ENCODE measurements at places on chromosomes 6 and 20.
A peak's percentile ranks its signal among the peaks of the same experiment; 100 is the strongest.

DNA sequence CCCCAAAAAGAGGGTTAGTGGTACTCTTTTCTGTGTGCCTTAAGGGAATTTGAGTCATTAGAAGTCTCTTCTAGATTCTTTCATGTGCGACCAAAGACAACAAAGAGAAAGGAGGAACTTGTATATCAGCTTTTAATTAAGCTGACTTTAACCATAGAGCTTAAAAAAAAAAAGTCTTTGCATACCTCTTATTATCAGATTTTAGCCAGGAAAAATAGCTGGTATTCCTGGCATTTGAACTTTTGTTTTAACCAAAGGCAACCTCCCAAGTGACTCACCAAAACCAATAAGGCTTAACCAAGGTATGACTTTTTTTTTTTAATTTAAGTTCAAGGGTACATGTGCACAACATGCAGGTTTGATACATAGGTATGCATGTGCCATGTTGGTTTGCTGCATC lies 375.0 kb downstream of the CDC5L start:
- peak; percentile 56 for DNase-seq

- no peak for DNase-seq
These were observed 127.2 kb downstream of the FOXO3 start for GRCh38 chr6:108687921-108688320.

DNA sequence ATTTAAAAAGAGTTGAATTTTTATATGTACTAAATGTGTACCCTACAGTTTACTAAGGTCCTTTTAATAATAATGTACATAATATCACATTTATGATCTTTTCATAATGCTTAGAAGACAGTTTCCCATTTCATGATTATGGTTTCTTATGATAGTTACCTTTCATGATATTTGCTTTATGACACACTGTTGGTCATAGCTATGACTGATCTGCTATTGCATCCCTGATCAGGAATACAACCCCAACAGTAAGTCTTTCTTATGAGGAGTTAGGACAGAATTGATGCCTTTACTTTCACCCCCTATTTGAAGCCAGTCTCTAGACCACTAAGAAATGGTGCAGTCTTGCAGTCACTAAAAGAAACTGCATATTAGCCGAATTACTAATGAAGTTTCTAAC lies 31.0 kb downstream of the LCA5 start:
- DNase-seq = peak; percentile 7

DNA sequence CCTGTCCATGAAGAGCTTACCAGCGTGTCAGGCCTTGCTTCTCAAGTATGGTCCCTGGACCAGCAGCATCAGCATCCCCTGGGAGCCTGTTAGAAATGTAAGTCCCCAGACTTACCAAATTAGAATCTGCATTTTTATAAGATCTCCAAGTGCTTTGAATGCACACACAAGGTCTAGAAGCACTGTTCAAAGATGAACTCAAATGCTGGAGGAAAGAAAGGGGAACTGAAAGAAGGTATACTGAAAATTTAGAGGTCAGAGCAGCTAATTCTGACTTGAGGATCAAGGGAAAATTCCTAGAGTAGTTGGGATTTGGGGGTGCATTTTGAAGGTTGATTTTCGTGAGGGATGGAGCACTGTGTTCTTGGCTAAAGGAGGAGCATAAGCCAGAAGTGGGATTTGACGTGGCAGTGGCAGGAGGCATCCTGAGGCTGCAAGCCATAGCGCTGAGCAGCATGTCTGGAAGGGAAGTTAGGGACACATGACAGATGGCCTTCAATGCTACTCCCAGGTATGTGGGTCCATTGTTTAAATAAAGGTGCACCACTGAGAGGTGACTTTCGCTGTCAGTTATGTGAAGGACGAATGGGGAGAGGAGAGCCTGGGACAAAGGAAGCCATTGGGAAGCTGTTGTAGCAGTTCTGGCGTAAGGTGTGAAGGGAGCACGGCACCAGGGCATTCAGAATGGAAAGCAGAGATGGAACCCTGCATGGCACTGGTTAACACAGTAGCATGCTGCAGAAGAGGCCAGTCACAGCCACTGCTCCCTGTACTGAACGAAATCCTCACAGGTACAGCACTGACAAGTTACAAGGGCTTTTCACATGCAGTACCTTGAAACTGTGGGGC lies 36.2 kb downstream of the ARMC2 start:
- no peak for DNase-seq

GRCh38 chr6:26401389-26401986 lies 587 bp upstream of the BTN3A1 start:
- no peak for DNase-seq

DNA sequence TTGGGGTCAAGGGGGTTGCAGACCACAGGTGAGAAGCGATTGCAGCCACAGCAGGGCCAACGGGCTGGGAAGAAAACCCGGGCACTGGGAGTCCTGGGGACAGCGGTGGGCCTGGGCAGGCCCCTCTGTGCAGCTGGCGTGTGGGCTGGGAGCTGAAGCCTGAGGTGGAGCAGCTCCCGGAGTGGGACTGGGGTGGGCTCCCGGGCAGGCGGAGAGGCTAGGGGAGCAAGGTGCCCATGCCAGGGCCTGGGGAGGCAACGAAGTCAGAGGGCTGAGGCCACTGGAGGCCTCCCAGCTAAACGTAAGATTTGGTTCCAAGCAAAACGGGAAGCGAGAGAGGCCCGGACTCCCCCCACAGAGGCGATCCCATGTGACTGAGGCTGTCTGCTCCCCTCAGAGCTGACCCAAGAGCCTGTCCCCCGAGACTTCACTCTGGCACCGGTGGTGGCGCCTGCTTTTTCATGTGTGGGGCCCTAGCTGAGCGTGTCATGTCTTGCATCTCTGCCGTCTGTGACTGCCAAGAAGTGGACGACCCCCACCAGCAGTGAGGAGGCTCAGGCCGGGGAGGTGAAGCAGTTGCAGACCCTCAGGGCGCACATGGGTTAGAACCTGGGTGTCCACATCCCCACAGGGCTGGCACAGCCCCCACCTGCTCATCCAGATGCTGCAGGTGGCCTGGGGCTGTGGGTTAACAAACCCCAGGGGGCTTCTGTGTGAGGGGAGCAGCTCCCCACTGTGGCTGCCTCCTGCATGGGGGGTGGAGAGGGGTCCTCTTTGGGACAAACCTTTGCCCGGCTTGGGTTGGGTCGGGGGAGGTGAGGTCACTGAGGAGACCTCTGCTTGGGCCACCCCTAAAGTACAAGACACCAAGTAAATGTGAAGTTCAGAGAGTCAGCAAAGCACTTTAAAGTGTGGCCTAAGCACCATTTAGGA lies 212.3 kb downstream of the TAF4 start:
- DNase-seq = no peak

DNA sequence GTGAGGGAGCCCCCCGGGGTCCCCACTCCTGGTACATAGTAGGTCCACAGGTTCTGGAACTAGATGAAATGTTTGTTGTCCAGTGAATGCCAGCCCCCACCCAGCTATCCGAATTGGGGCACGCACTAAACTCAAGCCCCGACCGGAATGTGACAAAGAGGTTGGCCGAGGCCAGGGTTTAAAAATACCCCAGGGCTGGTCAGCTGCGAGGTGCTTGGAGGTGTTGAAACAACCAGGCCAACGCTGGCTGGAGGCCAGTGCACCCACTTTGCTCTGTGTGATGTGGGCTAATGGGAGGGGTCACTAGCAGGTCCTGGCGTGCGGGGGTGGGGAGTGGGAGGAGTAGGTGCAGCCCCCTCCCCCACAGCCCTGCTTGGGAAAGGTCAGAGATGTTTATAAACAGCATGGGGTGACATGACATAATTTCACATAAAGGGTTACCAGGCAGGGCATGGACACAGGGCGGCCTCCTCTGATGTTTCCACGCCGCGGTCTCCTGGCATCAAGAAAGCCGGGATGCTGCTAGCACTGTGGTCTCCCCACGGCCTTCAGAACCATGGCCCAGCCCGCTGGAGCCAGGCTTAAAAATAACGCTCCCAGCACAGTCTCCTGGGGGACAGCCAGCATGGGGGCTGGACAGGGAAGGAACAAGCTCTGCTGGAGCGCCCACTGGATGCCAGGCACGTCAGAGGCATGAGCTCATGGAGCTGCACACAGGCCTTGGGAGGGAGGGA lies 111.2 kb upstream of the PTPN1 start:
- no peak for DNase-seq

DNA sequence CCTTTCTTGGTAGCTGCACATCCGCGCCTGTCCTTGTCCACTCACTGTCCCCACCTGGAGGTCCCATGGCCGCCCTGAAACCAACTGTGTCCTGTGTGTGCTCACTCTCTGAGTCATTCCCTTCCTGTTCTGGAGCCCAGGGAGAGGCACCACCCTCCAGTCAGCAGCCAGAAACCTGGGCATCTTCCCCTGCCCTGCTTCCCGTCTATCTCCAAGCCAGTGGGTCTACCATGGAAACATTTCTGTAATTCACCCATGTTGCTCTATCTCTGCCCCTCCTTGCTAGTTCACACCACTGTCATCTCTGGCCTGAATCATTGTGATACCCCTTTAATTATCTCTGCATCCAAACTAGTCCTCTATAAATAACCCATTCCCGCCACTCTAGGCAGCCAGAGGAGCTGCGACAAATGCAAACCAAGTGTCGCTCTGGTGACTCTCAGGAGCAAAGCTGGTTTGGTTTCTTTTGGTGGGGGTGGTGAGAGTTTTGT lies 28.8 kb upstream of the SYNJ2 start:
- DNase-seq = peak; percentile 45

DNA sequence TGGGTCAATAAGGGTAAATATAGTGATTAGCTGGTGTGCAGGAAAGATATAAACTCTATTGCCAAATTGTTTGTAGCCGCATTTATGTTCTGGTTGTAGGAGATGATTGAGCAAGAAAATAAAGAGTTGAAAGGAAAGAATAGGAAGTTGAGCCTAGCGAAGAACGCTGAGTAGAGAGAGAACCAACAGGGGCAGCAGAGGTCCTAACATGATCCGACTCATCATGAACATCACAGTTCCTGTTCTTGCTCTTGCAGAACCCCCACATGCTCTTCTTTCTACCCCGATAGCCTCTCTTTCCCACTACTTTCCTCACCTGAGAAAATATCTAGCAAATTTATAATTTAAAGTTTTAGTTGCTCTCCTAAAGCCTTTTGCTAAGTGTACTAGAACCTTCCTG lies 9.9 kb upstream of the ID4 start:
- DNase-seq = no peak

- DNase-seq = no peak
These were observed 28.1 kb downstream of the ALDH8A1 start for GRCh38 chr6:134921721-134922261.

- no peak for DNase-seq
These were observed 22.8 kb upstream of the CLDN20 start for GRCh38 chr6:155240905-155241600.

GRCh38 chr6:69663215-69663614 lies 133.6 kb downstream of the LMBRD1 start:
- no peak for DNase-seq

- DNase-seq = peak; percentile 2
These were observed 511.1 kb downstream of the TENT5A start for GRCh38 chr6:81241126-81242041.

DNA sequence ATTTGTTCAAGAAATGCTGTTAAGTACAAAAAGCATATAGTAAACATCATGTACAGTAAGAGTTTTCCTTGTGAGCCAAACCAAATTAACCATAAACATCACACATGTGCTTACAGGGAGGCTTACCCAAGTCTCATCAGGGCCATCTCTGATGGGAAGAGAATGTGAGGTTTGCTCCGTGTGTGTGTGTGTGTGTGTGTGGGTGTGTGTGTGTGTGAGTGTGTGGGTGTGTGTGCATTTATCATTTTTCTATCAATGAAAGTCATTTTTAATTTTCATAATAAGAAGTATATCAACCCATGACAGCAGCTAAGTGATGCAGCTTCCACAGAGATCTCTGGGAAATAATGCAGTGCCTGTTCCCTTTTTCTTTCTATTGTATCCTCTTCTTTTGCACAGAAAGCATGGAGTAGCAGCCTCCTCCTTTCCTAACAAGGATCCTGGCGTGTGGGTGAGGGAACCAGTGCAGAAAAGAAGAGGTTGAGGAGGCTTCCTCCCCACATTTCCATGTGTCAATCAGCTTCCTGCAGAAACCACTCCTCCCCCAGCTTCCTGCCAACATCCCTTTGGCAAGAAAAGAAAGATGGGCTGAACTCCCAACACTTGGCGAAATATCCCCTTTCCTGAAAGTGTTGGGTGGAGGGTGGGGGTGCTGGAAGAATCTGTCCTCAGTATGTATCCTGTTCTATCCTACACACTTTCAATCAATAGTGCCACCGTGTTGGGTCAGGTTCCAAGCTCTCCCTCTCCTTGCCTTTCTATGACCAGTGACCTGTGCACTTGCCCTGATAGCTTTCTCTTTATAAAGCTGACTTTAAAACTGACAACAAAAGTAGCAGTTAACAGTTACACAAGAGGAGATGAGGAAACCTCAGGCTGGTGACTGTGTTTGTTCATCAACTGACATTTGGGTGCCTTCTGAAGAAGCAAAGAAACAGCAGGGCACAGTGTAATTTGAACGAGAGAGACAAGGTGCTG lies 251.8 kb upstream of the CITED2 start:
- DNase-seq = no peak

GRCh38 chr20:59137532-59137931 lies 26.1 kb upstream of the ZNF831 start:
- DNase-seq = no peak

- DNase-seq = peak; percentile 25
These were observed 191.4 kb upstream of the FAM83B start for GRCh38 chr6:54655162-54655561.

- peak; percentile 89 for DNase-seq
These were observed 75.4 kb upstream of the EEF1E1 start for GRCh38 chr6:8177721-8178120.

GRCh38 chr20:6169251-6169650 lies 46.4 kb upstream of the FERMT1 start:
- DNase-seq = peak; percentile 71

- peak; percentile 38 for DNase-seq
These were observed 120.0 kb downstream of the TMEM242 start for GRCh38 chr6:157203312-157203744.

- DNase-seq = no peak
These were observed 12.3 kb downstream of the PXT1 start for GRCh38 chr6:36430351-36430750.

GRCh38 chr20:13119583-13119982 lies 101.5 kb upstream of the ISM1 start:
- peak; percentile 71 for DNase-seq

DNA sequence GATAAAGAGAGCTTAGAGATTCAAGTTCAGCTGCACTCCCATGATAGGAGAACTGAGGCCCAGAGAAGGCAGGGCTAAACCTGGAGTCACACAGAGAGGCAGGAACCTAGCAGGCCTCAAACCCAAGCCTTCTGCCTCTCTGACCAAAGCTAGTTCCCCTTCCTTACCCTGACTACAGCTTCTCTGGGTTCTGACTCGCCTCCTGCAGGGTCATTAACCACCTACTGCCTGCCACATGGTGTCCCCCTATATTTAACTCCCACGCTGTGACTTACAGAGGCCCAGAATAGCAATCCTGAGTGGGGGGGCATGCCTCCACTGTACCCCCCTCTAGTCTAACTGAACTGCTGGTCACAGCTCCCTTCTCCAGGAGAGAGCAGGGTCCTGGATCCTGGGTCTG lies 84.1 kb downstream of the DLGAP4 start:
- DNase-seq = no peak

DNA sequence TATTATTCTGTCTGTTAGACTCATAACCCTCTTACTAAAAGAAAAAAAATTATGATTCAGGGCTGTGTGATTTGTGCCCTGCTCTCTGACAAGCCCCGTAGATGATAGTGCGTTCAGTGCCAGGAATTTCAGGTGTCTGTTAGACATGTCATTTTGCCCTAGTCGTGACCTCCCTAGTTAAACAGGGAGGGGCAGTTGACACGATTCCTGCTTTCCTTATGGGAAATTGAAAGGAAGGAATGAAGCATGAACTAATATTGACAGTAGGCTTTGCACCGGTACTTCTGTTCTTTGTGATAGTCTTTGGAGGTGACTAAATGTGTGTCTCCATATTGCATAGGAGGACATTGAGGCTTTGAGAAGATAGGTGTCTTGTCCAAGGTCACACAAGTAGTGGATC lies 26.3 kb downstream of the RPRD1B start:
- DNase-seq = no peak

GRCh38 chr6:5174244-5174643 lies 86.5 kb downstream of the LYRM4 start:
- no peak for DNase-seq
